ENCODE measurements at places on chromosomes 2 and 18.

DNA sequence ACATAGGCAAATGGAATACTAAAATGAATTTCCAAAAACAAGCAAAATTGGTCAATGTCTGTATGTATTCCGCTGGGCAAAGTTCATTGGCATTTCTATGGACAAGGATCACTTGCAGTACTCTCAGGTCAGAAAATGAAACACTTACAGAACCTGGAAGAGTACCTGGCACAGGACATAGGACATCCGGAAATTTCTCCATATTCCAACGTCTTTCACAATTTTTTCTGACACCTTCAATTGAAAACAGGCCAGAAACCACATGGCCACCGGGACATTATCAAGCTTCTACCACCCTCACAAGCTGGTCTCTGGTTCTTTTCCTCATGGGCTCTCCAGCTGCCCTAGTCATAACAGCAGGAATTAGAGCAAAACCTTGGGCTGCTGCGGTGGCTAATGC, 96.9 kb upstream of the MSH6 start:
- peak; percentile 16 for DNase-seq

DNA sequence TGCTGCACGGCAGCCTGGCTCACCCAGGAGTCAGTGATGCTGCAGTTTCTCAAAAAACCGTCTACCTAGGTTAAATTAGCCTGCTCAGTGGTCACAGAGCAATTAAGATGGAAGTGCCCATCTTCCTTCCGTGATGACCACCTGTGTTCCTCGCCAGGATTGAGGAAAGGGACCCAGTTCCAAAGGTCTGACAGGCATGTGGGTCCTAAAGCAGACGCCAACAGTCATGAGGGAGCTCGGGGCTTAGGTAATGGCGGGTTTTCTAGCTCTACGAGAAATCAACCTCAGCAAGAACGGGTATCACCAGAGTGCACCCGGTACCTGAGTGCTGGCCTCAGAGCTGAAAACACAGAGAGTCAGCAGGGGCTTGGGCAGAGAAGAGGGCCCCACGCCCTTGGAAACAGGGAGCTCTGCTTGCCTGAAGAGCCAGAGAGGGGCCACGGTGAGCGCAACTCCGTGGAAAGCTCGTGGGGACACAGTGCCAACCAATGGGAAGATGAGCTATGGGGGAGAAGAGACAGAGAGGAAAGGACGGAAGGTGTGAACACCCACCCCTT, 34.3 kb upstream of the DNMT3A start:
- DNase-seq = no peak

GRCh38 chr2:137254052-137254451, 488.7 kb downstream of the THSD7B start:
- DNase-seq = no peak

- DNase-seq = no peak
Observed at GRCh38 chr2:176132205-176133171, 3.0 kb downstream of the HOXD8 start.

DNA sequence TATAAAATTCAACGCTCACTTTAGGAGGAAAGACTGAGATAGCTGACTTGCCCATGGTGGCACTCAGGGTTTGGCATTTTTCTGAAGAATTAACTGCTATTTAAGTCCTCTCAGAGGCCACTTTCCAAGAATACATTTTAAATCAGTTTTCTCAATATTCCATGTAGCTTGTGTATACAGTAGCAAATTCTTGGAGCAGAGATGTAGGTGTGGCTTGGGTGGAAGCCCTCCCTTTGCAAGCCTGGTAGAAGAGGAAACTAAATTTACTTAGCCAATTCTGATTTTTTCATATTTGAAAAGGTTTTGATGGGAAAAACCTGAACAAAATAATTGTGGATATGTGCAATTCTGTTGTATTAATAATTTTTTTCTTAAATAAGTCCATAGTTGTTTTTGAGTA, 14.0 kb upstream of the ITGAV start:
- no peak for DNase-seq

Measured in dermis microvascular lymphatic vessel endothelial cell (primary cell).